Activated CD8-positive, alpha-beta memory T cell treated with anti-CD3 and anti-CD28 coated beads for 48 hours (primary cell): ENCODE measurements at places on chromosomes 12 and 14.

DNA sequence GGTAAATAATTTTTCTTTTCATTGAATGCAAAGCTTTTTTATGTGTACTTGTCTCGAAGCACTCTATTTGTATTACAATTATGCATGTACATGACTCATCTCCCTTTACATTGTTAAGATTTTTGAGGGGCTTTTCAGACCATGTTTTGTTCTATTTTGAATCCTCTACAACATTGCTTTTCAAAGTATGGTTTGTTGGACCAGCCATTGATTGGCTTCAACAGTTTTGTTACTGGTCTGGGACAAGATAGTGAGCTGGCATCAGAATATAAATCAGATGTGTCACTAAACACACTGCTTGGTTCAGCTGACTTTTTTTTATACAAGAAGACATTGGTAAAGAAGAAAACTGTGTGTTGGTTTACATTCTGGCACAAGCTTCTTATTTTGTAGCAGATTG lies 122.3 kb downstream of the MON2 start:
- DNase-seq, result no peak

DNA sequence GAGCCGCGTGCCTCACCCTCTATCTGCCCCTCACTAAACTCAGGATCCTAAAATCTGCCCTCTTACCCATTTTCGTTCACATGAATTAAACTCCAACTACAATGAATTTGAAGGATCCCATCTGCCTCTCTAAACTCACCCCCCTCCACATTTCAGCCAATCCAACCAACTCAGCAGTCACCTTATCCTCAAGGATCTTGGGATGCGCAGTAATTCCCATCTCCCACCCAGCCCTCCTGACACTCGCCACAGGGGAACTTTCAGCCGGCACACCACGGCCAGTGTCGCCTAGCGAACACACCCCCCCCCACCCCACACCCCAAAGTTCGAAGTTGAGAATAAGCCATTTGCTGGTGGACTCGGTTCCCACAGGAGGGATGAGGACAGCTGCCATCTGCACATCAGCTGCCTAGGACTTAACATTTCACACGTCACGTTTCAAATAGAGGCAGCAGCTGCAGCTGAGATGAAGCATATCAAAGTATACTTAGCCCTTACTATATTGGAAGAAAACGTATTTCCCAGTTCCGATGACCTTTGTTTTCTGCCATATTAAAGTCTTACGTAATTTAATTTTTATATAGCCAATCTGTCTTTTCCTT lies 8.7 kb upstream of the SELPLG start:
- DNase-seq, result no peak

- no peak for DNase-seq
These were observed 21.0 kb upstream of the SNX6 start for GRCh38 chr14:34650786-34651584.

DNA sequence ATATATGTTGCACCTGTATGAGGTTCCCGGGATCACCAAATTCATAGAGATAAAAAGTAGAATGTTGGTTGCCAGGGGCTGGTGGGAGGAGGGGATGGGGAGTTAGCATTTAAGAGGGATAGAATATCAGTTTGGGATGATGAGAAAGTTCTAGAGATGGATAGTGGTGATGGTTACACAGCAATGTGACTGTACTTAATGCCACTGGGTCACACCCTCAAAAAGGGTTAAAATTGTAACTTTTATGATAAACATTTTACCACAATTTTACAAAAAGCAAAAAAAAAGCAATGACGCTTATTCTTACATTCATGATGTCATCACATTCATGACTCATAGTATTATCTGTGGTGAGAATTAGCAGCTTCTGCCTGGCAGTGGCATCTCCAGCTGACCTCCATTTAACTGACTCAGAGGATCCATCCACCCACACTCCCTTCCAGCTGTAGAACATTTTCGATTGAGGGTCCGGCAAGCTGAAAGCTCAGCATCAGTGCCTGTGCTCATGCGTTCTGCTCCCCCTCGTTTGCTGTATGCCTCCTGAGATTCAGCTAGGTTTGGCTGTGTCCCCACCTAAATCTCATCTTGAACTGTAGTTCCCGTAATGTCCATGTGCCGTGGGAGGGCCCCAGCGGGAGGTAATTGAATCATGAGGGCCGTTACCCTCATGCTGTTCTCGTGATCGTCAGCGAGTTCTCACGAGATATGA lies 64.8 kb upstream of the TMEM260 start:
- DNase-seq, result no peak

DNA sequence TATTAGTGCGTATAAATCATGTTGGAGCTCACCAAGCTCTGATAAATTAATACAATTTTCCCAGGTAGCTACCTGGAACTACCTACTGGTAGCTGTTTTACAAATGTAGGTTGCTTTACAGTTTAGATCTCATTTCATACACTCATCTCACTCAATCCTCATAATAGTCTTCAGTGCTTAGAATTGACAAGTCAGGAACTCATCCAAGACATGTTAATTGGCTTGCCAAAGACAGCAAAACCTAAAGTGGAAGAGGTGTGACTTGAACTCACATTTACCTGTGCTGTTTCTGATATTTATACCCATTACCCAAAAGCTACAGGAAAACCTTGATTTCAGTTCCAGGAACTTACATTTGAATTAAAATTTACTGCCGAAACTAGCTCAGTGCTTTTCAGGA lies 296.7 kb downstream of the DIO2 start:
- no peak for DNase-seq

DNA sequence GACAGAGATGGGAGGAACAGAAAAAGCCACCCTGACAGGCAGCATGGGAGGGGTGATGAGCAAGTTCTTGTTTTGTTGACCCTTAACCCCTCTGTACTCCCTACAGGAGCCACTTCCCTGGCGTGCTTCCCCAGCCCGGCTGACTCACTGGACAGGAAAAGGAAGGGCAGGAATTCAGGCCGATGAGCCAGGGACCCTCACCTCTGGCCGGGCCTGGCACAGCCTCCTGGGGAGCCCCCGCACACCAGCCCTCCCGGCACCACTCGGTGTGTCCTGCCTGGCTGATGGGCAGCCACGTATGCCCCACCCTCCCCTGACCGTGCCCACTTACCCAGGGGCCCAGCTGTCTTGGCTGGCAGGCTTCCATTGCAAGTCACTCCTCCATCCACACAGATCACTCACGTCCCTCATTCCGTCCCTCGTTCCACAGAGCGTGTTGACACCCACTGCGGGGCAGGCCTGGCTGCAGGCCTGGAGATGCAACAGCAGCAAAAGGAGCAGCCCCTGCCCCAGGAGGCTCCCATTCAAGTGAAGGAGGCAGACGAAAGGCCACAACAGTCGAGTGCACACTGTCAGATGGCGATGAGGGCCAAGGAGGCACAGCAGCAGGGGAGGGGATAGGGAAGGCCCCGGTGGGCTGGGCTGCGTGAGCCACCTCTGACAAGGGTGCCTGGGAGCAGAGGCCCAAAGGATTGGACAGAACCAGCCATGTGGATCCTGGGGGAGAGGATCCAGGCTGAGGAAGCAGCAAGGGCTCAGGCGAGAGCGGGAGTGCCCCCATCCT lies 19.7 kb upstream of the CD9 start:
- DNase-seq, result no peak

DNA sequence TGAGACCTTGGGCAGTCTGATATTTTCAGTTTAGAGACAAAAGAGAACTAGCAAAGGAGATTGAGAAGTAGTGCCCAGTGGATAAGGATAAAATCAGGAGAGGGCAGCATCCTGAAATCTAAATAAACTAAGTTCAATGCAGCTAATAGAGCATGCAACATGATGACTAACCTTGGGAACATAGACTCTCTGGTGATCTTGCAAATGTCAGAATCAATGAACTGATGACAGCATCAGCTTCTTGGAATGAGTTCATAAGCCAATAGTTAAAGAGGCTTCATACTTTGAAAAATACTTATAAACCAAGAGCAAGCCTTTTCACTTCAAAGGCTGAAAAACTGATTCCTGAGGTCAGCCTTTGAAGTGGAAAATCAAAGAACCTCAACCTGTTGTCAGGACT lies 8.2 kb downstream of the TAS2R19 start:
- no peak for DNase-seq

DNA sequence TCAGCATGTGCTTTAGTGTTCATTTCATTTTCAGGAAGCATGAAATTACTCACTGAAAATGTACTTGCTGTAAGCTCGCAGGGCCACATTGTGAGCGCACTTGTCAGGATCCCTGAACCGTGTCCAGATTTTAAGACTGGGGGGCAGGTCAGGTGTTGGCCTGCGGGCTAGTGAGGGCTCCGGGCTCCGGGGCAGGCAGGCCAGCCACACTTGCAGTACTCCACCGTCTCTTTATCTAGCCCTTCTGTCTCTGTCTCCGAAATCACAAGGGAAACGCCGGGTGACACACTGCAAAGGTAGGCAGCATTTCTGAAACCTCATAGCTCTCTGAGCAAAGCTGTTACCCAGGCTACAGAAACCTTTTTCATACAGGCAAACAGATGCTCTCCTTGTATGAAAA lies 98.7 kb downstream of the EML1 start:
- DNase-seq, result no peak

- no peak for DNase-seq
These were observed 433.5 kb downstream of the DAD1 start for GRCh38 chr14:22155571-22155970.

- DNase-seq, result no peak
These were observed 40.2 kb downstream of the TFCP2 start for GRCh38 chr12:51132693-51133092.

DNA sequence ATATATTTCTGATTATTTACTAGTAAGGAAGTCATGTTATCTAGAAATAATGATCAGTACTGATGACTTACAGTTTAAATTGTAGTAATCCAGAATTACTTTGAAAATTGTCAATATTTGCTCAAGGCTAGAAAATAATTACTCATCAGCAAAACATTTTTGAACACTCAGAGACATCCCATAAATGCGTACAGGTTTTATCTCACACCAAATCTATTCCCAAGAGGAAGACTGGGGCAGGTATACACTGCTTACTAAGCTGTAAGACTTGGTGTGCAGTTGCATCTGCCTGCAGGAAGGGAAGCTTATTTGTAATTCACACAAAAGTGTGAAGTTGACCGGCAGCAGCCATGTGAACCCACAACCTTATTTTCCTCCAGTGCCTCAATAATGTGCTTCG lies 146.4 kb downstream of the CCER1 start:
- no peak for DNase-seq

GRCh38 chr12:113325916-113326315 lies 9.0 kb downstream of the SLC8B1 start:
- no peak for DNase-seq

DNA sequence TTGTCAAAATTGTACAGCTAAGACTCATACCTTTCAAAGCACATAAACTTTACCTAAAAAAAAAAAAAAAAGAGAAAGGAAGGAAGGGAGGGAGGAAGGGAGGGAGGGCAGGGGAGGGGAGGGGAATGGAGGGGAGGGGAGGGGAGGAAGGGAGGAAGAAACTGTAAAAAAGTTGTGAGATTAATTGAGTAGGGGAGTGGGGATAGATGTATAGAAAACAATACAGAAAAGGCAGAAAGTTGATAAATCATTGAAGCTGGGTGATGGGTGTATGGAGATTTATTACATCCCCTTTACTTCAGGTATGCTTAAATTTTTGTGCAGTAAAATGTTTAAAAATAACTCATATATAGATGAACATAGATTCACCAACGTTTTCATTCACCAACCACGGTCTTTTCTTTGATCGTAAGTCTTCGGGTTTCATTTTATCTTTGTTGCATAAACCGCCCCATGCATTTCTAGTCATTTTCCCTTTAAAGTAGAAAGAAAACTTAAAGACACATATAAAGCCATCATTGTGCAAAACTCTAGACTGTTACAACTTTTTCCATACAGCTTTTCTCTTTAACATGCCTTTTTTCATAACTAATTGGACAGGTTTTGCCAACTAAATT lies 191.2 kb upstream of the KRR1 start:
- no peak for DNase-seq

DNA sequence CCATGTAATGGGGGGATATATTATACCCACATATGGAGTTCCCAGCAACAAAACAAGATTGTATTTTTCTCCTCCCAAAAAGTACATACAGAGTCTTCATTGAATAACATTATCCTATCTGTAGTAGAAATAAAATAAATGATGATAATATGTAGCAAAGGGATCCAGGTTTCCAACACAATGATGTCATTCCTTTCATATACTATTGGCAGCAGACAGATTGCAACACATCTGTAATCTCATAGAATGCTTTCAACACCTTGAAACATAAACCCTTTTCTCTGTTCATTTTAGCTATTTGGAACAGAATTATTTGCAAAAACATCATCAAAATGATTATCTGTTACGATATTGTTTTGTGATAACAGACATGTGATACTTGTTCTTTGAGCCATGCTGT lies 317.6 kb downstream of the DPF3 start:
- no peak for DNase-seq

GRCh38 chr14:38901791-38902190 lies 201.2 kb downstream of the SEC23A start:
- DNase-seq, result no peak

DNA sequence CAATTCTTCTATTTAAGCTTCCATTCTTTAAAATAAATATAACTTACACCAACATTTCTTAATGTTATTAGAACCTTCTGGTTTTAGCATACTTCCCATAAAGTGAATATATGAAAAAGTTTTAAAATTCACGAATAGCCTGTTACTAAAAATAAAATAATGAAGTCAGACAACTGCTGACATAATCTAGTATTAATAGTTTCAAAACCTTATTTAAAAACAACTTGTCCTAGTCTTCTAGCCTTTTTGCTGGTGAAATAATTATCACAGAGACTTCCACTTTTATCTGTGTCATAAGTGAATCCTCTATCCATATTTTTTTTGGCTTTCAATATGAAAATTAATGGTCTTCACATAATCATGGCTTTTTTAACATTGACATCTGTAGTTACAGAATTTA lies 93.8 kb upstream of the MON2 start:
- no peak for DNase-seq

DNA sequence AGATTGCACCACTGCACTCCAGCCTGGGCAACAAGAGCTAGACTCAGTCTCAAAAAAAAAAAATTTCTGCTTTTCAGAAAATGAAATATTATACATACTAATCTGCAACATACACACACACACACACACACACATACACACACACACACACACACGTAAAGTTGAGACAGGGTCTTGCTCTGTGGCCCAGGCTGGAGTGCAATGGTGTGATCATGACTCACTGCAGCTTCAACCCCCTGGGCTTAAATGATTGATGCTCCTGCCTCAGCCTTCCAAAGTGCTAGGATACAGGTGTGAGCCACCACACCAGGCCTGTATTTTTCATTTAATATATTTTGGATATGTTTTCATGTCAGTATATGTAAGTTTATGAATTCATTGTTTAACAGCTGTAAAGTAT lies 18.8 kb upstream of the WDR20 start:
- DNase-seq, result no peak

GRCh38 chr12:62426089-62426488 lies 40.5 kb upstream of the MON2 start:
- DNase-seq, result no peak

DNA sequence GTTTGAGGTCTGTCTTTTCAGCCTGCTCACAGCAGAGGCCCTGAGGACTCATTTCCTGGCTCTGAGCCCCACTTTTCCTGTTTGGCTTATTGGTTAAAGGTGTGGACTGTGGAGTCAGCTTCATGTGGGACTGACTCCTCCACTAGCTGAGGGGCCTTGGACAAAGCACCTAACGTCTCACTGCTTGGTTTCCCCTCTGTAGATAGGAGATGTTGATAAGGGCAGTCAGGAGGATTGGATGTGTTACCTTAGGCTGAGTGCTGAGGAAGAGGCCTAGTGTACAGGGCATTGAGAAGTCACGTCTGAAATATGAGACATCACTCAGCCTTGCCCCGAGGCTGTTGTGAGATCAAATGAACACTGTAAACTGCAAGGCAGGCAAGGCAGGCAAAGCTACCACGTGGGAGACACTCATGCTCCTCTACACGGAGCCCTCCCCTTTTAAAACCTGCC lies 27.1 kb upstream of the TCL1A start:
- no peak for DNase-seq

- DNase-seq, result no peak
These were observed 99.1 kb upstream of the DYNC1H1 start for GRCh38 chr14:101865288-101865687.
